Hindlimb muscle (tissue), 1 donor: ENCODE measurements at places on chromosomes 13 and 19. TPM values are rescaled to one million over a fixed set of nuclear protein-coding genes. Genes with fewer than 3 reads are reported as not detected.

Gene EXOC3L2
- 3.0 TPM for polyA plus RNA-seq

Gene GNG14
- polyA plus RNA-seq, result 0.65 TPM

Gene CALR3
- not detected for polyA plus RNA-seq

Gene KLK2
- not detected for polyA plus RNA-seq

Gene SHISA2
- 82.8 TPM for polyA plus RNA-seq

Gene ERVK3-1
- 33.0 TPM for polyA plus RNA-seq

Gene C13orf42
- 0.06 TPM for polyA plus RNA-seq

Gene SHISA7
- 0.18 TPM for polyA plus RNA-seq

Gene ZNF728
- not detected for polyA plus RNA-seq

Gene LIN7B
- polyA plus RNA-seq, result 13.4 TPM

Gene SSC5D
- 13.3 TPM for polyA plus RNA-seq

Gene NKPD1
- polyA plus RNA-seq, result 0.21 TPM

Gene FBXW9
- 5.2 TPM for polyA plus RNA-seq

Gene PARP4
- 24.7 TPM for polyA plus RNA-seq

Gene SLC44A2
- 184 TPM for polyA plus RNA-seq

Gene SHANK1
- 38.7 TPM for polyA plus RNA-seq

Gene SYCN
- not detected for polyA plus RNA-seq

Gene LSR
- polyA plus RNA-seq, result 5.3 TPM

Gene ZNF708
- 10.2 TPM for polyA plus RNA-seq

Gene NKG7
- polyA plus RNA-seq, result 2.8 TPM

Gene HIPK4
- polyA plus RNA-seq, result 1.6 TPM

Gene KLK10
- polyA plus RNA-seq, result not detected

Gene FUT2
- 1.2 TPM for polyA plus RNA-seq

Gene TEKTIP1
- 3.5 TPM for polyA plus RNA-seq

Gene ERICH4
- not detected for polyA plus RNA-seq

Gene EEF1AKMT1
- 10.3 TPM for polyA plus RNA-seq

Gene ZNF225
- 4.5 TPM for polyA plus RNA-seq

Gene ZGLP1
- polyA plus RNA-seq, result 5.0 TPM

Gene BEST2
- 0.09 TPM for polyA plus RNA-seq

Gene SPTBN4
- 0.19 TPM for polyA plus RNA-seq

Gene ARHGAP45
- polyA plus RNA-seq, result 9.8 TPM

Gene CGB8
- not detected for polyA plus RNA-seq

Gene METTL21C
- polyA plus RNA-seq, result 17.5 TPM

Gene TTYH1
- 3.2 TPM for polyA plus RNA-seq

Gene LGALS7
- polyA plus RNA-seq, result not detected

Gene EBI3
- 0.72 TPM for polyA plus RNA-seq

Gene HSD17B14
- polyA plus RNA-seq, result 3.8 TPM

Gene RASAL3
- polyA plus RNA-seq, result 1.7 TPM

Gene FCGBP
- polyA plus RNA-seq, result 17.9 TPM

Gene RAB3A
- 5.1 TPM for polyA plus RNA-seq

Gene ZNF701
- 11.2 TPM for polyA plus RNA-seq

Gene COL4A1
- polyA plus RNA-seq, result 706 TPM

Gene ALKBH6
- polyA plus RNA-seq, result 10.9 TPM

Gene PDX1
- not detected for polyA plus RNA-seq

Gene MBD3L3
- not detected for polyA plus RNA-seq

Gene RNF225
- polyA plus RNA-seq, result not detected

Gene AP1M2
- 0.86 TPM for polyA plus RNA-seq

Gene SPHK2
- 10.7 TPM for polyA plus RNA-seq

Gene PABPC3
- polyA plus RNA-seq, result 0.39 TPM

Gene SPACA4
- polyA plus RNA-seq, result not detected
